Retinal pigment epithelial cell (primary cell): ENCODE measurements at places on chromosomes 7 and 10.

DNA sequence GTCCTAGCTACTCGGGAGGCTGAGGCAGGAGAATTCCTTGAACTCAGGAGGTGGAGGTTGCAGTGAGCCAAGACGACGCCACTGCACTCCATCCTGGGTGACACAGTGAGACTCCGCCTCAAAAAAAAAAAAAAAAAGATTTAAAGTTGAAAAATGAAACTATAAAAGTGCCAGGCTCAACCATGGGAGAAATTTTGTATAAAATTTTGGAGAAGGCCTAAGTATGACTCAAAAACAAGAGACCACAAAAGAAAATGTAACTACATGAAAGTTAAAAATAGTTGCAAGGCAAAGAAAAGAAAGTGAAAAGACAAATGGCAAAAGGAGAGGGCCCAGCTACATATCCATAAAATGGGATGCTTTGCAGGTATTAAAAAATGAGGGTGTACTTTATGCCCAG, 104.1 kb downstream of the ARHGAP22 start:
- no peak for DNase-seq

DNA sequence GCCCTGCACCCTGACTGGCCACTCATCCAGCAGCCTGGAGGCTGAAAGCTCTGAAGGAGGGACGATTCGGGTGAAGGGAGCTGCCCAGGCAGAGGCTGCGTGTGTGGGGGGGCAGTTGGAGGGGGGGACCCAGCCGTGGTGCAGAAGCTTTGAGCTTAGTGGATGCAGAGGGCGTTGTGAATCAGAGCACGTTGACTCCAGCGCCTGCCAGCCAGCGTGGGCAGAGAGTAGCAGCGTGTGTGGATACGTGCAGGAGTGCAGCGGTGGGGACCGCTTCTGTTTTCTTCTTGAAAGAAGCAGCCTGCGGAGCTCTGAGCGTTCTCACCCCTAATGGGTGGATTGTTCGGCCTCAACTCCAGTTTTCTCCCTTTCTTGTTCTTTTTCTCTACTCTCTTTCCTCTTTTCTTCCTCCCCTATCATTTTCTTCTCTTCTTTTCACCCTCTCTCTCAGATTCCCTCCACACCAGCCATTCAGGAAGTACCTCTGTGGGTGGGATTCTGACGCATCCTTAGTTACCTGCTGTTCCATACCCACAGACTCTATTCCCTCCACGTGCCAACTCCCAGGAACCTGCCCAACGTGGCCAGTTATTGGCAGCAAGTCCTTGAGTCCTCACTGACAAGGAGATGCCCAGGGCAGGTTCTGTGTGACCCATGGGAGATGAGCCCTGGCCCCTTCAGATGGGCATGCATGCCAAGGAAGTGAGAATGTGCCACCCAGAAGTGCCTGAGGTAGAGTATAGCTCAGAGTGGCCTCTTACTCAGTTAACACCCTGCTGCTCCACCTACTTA, 47.4 kb downstream of the SORCS3 start:
- DNase-seq: no peak

GRCh38 chr10:111954386-111954785, 229.2 kb downstream of the GPAM start:
- no peak for DNase-seq

GRCh38 chr10:122590153-122590552, 29.6 kb downstream of the DMBT1 start:
- DNase-seq: no peak

DNA sequence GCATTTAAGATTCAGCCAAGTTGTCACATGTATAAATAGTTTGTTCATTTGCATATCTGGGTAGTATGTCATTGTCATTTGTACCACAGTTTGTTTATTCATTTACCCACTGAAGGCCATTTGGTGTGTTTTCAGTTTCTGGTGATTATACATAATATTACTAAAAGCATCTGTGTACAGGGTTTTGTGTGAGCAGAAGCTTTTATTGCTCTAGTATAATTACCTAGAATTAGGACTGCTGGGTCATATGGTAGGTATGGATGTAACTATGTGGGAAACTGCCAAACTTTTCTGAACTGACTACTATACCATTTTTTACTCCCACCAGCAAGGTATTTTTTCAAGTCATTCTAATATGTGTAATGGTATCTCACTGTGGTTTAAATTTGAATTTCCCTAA, 584.0 kb upstream of the GHITM start:
- no peak for DNase-seq

GRCh38 chr7:20232848-20233247, 15.7 kb upstream of the MACC1 start:
- DNase-seq: no peak

DNA sequence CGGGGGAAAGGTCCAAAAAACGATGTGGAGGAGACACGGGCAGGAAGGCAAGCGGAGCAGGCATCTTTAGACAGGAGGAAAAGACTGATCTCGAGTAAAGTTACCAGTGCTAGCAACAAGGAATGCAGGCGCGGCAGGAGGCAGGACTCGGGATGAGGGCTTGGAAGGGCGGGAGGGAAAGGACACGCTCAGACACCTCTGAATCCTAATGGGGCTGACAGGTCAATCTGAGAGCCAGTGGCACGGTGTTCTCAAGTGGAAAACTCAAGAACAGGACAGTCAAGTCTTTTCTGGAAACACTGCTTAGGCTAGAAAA, 155.3 kb upstream of the COBL start:
- DNase-seq: no peak

- peak; percentile 90 for DNase-seq
These were observed 109.9 kb downstream of the ZMIZ1 start for GRCh38 chr10:79178614-79179163.

- DNase-seq: no peak
These were observed 14.0 kb downstream of the MKLN1 start for GRCh38 chr7:131341690-131342089.

- DNase-seq: no peak
These were observed 172.7 kb downstream of the PLXNA4 start for GRCh38 chr7:132403465-132404110.

DNA sequence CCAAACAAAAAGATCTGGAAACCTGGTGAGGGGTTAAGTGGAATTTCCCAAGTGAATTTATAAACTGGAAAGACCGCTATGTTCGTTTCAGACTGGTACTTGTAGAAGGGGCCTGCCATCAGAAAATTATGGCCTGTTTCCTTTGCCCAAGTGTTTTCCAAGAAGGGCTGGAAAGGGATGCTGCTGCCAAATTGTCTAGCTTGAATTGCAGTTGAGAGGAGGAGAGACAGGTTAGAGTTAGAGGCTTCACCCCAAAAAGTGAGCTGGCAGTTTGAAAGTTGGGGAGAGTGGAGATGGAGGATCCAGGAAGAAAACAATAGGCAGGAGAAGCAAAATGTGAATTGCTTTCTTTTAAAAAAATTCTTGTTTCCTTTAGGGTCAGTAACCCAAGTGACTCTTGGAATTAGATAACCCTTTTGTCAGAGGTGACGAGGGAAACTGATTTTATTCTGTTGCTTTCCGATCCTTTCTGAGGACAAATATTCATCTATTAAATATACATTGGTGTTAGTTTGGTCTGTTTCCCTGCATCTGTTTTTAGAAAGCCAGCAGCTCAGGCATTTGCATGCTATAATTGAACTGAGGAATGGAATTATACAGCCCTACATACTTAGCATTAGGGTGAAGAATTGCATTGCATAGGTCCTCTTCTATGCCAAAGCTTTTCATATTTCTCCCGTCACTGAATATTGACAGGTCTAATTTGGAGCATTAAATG, 82.5 kb upstream of the PRR15 start:
- no peak for DNase-seq

- DNase-seq: no peak
These were observed 39.2 kb downstream of the AIFM2 start for GRCh38 chr10:70093335-70093944.

DNA sequence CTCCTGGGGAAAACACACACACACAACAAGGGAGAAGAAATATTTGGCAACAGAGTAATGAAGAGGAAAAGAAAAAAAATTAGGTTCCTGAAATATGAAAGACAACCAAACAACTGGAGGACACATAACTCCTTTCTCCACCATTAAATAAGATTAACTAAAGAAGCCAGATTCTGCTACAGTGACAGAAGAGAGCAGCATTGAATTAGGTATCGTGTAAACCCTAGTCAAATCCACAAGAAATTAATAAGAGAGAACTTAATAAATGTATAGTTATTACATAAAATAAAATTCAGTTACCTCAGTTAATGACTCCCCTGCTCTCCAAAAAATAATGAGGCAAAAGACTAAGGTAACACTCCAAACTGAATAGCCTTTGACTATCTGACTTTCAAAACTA, 306.7 kb downstream of the CRPPA start:
- DNase-seq: peak; percentile 12

DNA sequence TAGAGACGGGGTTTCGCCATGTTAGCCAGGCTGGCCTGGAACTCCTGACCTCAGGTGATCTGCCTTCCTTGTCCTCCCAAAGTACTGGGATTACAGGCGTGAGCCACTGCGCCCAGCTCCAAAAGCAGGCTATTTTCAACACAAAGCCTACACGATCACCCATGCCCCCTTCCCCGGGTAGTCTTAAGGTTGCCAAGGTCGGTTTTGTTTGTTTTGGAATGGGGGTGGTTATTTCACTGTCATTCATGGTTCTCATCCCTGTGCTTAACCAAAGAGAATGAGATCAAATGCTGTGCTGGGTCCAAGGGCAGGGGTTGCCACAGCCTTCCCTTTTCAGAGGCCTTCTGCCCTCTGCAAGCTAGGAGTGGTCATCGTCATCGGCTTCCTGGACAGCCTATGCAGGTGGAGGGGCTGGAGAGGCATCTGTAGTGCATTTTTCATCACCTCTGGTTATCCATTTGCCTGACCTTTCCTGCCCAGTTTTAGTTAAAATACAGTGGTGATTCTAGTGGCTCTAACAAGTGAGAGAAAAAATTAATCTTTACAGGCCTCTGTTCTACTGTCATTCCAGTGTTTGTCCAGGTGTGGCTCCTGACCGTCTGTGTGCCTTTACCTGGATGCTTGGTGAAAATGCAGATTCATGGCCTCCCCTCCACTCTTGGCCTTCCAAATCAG, 11.4 kb downstream of the BLVRA start:
- DNase-seq: no peak

- DNase-seq: no peak
These were observed 27.7 kb upstream of the TMEM254 start for GRCh38 chr10:80050752-80051151.

DNA sequence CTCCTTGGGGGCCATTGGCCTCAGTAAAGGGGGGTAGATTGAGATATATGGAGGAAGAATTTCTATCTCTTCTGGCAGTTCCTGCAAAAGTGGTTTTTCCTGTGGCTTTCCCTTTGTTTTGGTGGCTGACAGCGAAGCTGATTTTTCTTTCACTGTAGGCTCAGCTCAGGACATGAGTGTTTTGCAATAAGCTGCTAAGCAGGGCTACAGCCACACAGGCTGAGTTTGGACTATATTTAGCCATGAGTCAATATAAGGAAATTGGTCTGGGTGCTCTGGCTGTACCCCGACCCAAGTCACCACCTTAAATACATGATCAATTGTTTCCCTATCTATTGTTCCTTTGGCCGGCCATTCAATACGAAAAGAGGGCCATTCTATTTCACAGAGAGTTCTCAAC, 212.7 kb upstream of the KCND2 start:
- no peak for DNase-seq

GRCh38 chr7:55189878-55190436, 171.1 kb downstream of the EGFR start:
- no peak for DNase-seq

DNA sequence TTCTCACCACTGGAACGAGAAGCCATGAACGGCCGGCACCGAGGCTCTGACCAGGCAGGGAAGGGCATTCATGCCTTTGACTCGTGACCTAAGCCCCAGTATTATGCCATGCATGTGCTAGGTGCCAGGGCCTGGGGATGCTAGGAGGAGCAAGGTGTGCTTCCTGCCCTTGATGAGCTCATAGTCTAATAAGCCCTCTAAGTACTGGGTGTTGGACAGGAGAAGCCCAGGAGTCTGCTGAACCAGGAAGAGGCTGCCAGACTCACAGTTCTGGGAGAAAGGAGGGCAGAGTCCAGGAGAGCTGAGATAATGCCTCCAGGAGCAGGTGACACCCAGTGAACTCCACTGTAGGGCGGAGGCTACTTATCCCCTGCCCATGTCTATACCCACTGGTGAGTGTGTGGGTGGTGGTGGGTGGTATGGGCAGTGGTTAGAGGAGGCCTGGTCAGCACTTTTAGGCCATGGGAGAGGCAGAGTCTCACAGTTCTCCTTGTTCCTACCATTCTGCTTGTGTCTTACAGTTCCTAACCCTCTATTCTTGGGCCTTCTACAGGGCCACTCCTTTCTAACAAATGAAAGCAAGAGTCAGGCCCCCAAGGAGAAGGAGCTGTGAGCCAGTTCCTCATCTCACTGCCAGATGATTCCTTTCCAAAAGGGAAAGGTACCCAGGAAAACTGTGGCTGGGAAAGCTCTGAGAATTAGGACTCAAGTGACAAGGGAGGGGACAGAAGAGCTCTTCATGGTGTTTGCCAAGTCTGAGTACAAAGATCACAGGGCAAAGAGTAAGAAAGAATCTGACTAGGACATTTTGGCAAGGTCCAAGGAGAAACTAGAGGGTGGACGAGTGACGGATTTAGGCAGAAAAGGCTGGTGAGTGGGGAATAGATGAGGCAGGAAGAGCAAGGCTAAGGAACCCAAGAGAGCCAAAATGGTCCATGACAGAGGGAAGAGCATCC, 3.6 kb upstream of the MXI1 start:
- DNase-seq: no peak

- no peak for DNase-seq
These were observed 23.0 kb downstream of the SMKR1 start for GRCh38 chr7:129525225-129525862.

DNA sequence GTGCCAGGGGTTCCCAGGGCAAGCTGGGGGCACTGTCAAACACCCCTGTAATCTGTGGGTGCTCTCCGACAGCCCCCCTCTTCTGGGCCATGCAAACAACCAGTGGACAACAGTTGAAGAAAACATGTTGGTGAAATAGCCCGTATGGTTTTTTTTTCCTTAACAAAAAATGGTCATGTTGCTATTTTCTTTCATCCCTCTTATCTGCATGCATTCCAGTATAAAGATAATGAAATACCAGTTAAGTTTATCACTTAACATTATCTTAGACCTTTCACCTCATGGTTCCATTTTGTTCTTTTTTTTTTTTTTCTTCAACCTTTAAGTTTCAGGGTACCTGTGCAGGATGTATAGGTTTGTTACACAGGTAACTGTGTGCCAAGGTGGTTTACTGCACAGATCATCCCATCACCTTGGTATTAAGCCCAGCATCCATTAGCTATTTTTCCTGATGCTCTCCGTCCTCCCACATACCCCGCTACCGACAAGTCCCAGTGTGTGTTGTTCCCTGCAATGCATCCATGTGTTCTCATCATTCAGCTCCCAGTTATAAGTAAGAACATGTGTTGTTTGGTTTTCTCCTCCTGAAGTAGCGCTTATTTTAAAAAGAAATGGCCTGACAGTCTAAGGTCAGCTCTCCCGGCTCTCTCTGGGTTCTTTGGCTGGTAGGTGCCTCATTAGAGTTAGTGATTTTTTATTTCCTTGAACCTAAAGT, 110.1 kb downstream of the NRP1 start:
- DNase-seq: no peak

GRCh38 chr7:135936497-135937217, 40.5 kb downstream of the MTPN start:
- no peak for DNase-seq

GRCh38 chr10:1174022-1174421, 117.8 kb downstream of the WDR37 start:
- no peak for DNase-seq
